ENCODE measurements at places on chromosomes 2 and 18.

DNA sequence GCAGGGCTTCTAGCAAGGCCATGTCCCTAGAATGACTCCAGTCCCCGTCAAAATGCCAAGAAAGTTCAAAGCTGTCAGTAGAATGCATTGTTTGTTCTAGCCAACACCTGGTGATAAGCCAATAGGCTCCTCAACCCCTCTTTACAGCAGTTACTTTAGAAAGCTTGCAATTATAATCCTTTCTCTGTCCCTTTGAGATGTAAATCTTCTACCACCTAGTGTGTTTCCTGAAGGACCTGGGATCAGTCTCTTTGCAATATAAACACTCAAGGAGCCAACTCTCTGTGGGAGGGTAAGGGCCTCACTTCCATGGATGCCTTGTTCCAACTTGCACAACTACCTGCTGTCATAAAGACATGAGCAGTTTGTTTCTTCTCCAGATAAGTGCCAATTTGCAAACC, 301.8 kb downstream of the NBAS start:
- no peak for DNase-seq

DNA sequence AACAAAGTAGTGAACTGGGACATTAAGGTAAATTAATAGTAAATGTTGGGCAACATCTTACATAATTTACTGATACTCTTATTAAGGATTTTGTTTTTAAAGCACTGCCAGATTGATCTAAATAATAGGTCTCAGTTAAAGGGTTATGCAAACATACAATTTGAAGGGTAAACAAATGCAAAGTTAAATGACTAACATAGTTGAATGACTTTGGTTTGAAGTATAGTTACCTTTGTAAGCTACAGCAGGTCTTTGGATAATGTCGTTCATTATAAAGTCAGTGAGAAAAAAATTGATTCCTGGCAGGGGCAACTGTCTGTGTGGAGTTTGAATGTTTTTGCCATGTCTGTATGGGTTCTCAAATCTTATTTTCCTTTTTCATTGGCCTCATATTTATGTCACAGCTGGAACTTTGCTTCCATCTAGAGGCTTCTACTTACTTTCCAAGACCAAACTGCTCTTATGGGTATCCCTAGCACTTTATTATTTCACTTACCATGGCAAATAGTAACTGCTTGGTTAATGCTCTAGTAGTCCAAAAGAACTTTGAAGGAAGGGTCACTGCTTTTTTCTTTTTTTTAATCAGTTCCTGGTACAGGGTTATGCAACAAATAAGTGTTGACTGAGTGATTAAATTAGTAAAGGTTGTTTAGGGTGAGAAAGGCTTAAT, 107.8 kb downstream of the NBEAL1 start:
- no peak for DNase-seq

DNA sequence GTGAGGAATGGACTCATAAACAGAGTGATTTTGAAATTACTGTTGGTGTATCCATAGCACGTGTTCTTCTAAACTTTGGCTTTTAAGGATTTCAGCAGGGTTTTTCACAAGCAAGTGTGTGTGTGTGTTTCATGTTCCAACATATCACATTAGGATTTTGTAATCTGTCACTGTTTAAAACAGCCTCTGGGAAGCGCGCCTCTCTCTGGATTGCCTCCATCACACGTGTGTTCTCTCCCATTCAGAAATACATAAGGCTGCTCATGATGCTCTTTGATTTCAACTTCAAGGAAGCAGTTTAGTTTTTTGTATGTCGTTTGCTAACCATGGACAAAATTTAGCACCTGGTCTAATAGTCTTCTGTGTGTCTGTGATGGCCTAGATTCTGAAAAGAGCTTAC, 370.4 kb downstream of the MTX2 start:
- DNase-seq, result no peak

DNA sequence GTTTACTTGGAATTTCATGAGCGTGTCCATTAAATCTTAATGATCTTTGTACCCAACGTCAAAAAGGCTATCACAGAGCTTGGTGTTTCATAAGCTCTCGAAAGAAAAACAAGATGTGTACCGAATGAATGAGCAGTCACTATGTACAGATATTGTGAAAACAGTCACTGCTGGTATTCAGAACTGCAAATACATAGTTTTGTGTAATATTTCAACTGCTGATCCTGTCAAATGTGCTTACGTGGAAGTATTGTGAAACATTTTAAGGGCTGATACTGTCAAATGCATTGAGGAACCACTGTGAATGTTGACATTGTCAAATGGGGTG, 184.2 kb upstream of the KLHL29 start:
- DNase-seq, result no peak

GRCh38 chr2:64324746-64325410, 129.1 kb upstream of the LGALSL start:
- no peak for DNase-seq

DNA sequence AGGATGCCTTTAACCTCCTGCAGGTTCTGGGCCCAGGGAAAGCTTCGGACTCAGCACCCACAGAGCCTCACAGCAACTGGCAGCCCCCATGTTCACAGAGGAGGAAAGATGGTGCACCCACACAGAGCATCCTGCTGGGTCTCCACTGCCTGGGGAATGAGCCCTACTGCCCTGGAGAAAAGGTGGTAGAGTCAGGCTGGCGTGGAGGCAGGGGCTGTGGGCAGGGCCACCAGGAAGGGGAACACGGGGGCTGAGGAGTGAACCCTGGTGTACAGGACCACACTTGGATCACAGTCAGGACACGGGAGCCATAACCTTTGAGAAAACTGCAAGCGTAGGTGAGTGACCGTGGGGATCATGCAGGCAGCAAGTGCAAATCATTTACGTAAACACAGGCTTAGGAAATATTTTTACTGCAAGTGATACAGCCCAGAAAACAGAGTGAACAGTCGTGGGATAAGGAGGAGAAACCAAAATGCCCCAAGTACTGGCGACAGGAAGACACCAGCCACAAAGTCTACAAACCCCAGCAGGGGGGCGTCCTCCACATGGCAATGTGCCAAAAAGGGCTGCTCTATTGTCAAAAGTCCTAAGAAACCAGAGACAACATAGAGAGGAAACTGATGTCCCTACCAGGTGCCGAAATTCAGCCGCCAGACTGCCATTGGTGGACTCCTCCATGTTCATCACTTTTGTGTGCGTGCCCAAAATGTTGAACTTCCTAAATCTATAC, 27.6 kb downstream of the STAT1 start:
- no peak for DNase-seq

- DNase-seq, result no peak
Measured at GRCh38 chr2:86491088-86491487, 49.9 kb downstream of the KDM3A start.

- DNase-seq, result peak; percentile 18
Measured at GRCh38 chr2:187383043-187383800, 64.8 kb downstream of the CALCRL start.

DNA sequence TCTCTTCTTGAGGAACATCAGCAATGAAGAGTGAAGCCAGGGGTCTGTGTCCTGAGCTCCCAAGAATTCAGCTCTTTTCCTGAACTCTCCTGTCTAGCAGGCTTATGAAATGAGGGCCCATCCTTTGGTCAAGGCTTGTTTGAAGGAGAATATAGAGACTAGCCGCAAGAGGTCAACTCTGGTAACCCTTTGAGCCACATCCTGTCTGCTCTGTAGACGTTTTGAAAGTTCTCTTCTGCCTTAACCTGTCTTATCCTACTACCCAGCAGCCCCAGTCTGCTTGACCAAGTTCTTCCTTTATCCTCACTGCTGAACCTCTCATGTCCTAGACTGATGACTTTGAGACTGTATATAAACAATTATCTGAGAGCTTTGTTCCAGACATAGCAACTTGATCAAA, 5.4 kb downstream of the SEMA4F start:
- no peak for DNase-seq

DNA sequence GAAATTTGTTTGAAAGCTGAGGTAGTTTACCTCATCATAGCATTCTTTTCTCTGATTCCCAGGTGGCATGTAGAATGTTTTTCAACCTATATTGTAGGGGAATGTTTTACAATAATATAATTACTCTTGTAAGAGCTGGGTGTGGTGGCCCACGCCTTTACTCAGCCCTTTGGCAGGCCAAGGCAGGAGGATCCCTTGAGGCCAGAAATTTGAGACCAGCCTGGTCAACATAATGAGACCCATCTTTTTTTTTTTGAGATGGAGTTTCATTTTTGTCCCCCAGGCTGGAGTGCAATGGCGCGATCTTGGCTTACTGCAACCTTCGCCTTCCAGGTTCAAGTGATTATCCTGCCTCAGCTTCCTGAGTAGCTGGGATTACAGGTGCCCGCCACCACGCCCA, 3.6 kb downstream of the USP39 start:
- no peak for DNase-seq

GRCh38 chr2:30414961-30415360, 32.1 kb upstream of the LCLAT1 start:
- DNase-seq, result no peak

- peak; percentile 83 for DNase-seq
Measured at GRCh38 chr2:71801969-71802368, 345.7 kb downstream of the CYP26B1 start.

DNA sequence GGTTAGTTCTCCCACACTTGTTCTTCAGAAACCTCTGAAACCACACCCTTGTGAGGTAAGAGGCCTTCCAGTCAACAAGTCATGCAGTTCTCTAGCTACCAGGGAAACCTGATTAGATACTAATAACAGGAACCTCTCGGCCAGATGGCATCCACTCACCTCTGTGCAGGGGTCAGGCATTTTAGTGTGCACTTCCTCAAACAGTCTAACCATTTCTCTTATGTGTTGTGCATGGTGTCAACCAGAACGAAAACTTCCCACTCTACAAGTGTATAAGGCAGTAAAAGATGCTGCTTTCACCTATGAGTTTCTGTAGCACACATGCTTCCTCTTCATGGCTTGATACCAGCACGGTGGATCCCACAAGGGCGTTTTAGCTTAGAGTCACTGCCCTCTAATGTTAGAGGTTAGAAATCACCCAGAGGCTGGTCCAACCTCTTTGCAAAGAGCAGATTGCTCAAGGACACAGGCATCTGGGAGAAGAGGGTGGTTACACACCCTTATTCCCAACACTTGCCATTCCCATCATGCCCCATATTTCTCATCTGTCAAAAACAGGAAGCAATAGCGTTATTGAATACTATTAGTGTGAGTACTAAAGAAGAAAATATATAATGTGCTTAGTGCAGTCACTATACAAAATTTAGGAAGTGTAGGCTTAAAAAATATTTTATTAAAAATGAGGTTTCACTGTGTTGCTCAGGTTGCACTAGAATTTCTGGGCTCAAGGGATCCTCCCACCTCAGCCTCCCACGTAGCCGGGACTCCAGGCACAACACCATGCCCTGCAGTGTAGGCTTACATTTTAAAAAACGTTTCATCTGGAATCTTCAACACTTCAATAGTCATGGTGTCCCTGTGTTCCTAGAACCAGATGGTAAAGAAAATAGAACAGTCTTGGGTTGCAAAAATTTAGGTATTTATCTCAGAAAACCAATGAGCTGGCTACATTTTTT, 34.5 kb upstream of the RAB31 start:
- peak; percentile 83 for DNase-seq

DNA sequence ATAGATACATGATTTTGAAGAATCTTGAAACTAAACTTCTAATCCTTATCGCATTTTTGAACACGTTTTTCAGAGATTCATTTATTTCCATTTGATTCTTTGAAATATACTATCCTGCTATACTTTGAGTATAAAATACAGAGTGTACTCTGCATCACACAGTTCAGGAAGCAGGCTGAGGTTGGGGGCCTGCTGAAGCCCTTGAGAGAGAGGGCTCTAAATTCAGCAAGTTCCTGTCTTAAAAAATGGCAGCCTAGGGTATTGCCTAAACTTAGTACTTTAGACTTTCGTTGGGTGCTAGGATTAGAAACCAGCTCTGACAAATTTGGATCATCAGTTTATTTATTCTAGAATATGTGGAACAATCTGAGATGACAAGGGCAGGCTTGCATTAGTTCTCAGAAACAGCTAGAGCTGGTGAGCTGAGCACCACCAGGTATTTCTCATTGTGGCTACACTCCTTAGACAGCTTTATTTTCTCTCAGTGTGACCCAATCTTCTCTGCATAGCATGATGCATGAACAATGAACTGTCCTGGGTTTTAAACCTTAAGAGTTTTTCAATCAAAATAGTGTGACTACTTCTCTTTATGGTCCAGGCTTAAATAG, 49.1 kb downstream of the TFPI start:
- DNase-seq, result no peak

DNA sequence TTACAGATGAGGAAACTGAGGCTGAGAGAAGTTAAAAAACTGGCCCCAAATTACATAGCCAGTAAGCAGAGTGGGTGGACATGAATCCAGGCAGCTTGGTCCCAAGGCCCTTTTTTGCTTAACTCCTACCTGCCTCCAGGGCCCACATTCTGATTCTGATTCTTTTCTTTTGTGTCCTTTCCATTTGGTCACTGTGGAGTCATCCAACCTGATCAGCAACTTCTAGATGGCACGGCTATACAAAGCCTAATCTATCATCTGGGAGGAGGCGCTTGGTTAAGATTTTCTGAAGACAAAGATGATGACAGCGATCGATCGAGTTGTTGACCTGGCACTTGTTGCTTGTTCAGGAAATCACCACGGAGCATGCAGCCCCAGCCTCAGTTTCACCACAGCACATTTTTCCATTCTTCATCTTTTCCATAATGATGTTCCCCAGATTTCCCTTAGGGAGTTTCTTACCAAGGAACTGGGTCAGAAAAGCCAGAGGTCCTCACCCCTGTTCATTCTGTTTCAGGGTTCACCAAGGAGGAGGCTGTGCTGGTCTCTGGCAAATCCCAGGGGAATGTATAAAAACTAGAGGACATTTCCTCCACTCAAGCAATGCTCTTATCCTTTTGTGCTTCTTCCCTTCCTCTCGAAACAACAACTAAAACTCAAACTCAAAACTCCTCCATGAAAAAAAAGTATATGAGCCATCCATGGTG, 6.9 kb upstream of the IGFBP2 start:
- DNase-seq, result no peak

DNA sequence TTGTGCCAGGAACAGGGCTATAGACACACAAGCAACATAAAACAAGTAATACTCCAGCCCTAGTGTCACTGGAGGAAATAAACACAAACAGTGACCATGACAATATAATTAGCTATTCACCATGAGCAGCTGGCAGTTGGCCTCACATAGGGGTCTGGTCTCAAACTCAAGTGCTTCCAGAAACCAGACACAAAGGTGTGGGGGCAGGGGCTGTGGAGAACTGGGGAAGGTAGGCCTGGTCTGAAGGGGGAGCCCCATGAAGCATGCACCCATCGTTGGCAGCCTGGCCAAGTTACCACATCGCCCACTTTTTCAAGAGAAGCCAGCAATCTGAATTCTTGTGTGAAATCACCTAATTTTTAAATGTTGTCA, 49.5 kb upstream of the SP3 start:
- DNase-seq, result no peak

- no peak for DNase-seq
Measured at GRCh38 chr18:61093965-61094364, 239.3 kb upstream of the CDH20 start.

DNA sequence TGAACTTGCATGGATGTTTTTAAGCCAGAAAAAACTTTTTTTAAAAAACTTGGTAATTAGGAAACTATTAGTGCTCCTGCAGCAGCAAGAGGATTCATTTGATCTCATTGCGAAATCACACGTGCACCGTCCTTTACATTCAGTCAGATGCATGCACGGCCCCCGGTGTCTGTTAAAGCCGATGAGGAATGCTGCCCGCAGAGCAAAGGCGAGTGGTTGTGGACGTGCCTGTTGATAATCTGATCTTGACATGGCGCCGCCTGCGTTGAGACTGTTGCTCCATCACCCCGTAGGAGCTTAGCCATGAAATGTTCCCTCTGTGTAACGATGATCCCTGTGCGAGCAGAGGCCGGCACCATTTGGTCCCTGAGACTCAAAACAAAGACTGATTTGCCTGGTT, 300.0 kb downstream of the GBX2 start:
- no peak for DNase-seq

GRCh38 chr2:24730481-24730880, 62.7 kb downstream of the PTRHD1 start:
- DNase-seq, result no peak
